ENCODE measurements at places on chromosomes 4 and X. TPM values are rescaled to one million over a fixed set of nuclear protein-coding genes. Genes with fewer than 3 reads are reported as not detected.
A peak's percentile ranks its signal among the peaks of the same experiment; 100 is the strongest.

GRCh38 chr4:141706445-141706844 is 70.1 kb downstream of the IL15 start:
- DNase-seq: no peak

- no peak for DNase-seq
These were observed 166.5 kb downstream of the MAML3 start for GRCh38 chr4:139987502-139987850.

DNA sequence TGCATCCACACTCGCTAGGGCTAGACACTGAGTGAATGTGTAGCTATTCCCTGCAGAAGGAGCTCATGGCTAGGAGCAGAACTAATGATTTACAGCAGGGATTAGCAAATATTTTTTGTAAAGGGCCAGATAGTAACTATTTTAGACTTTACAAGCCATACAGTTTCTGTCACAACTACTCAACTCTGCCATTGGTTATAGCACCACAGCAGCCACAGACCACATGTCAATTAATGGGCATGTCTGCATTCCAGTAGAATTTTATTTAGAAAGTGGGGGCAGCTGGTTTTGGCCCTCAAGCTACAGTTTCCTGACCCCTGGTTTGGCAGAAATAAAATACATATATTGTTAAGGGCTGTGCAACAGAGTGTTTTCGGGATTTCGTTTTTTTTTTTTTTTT is 192.6 kb downstream of the FRMPD4 start:
- no peak for DNase-seq

- DNase-seq: no peak
These were observed 39.6 kb upstream of the ZNF81 start for GRCh38 chrX:47797084-47797483.

GRCh38 chrX:150887906-150888465 is 10.5 kb downstream of the CD99L2 start:
- no peak for DNase-seq

DNA sequence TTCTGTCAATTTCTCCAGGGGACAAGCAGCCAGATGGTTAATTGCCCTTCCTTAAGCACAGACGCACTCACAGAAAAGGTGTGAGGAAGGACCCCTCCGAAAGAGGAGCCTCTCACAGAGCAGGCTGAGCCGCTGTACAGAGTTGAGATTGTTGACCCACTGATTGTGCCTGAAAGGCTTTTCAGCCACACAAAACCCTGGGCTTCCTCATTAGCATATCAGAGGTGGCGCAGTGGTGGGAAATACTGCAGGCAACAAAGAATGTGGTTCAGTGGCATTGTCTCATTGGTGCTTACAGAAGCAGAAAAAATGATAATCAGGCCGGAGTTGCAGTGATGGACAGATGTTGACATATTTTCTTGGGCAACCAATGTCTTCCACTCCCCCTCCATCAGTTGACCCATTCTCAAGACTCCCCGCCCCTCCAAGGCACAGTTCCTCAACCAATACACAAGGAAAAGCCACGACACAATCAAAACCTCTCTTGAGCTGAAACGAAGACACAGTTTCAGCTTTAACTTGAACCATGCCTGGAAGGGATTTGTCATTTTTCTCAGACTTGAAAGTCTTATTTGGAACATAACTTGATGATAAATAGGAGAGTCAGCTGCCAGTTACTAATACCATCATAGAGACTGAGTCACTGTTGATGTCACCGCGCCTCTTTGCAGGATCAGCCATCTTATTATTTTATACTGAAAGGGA is 53.1 kb downstream of the ATXN3L start:
- DNase-seq: no peak

GRCh38 chr4:17094876-17095210 is 196.4 kb upstream of the LDB2 start:
- DNase-seq: peak; percentile 22

DNA sequence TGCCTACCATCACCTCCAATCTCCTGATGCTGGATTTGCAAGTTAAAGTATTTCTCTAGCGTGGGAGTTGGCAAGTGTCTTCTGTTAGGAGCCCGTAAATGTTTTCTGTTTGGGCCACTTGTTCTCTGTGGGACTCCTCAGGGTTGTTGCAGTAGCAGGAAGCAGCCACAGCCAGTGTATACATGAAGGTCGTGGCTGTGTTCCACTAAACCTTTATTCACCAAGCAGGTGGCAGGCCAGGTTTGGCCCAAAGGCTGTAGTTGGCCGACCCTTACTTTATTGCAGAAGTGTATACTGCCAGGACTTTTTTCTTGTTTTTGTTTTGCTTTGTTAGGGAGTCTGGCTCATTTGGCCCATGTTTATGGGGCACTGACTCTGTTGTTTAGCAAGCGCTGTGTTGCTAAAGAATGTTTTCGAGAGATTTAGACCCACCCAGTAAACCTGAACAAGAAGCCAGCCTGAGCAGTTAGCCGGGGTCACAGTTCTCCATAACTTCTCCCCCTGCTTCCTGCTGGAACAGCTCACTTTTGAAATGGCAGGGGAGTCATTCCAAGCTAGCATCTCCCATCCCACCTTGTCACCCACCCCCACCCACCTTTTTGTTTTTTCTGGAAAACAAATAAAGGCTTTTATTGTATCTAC is 58.8 kb downstream of the SHROOM2 start:
- DNase-seq: no peak

DNA sequence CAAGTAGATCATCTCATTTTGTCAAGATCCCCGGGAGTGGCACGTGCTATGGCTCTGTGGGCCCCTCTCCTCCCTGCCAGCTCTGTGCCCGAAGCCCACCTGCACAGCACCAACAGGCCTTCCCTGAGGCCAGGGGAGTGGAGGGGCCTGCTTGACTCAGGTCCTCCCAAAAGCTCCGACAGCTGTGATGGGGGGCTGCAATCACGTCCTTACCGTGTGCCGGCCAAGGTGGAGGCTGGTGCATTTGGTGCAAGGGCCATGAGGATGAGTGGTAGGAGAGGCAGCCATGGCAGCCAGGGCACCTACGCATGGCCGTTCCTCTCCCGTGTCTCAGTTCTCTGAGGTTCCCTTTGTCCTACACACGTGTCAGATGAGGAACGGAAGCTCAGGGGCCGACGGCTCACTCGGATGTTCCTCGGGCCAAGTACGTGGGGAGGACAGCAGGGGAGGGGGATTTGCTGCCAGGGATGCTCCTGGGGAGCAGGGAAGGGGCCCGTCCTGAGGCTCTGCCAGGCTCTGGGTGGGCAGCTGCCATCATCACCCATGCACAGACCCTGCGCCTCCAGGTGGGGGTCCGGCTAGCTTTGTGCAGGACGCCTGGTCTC is 95.8 kb downstream of the HMX1 start:
- DNase-seq: no peak

DNA sequence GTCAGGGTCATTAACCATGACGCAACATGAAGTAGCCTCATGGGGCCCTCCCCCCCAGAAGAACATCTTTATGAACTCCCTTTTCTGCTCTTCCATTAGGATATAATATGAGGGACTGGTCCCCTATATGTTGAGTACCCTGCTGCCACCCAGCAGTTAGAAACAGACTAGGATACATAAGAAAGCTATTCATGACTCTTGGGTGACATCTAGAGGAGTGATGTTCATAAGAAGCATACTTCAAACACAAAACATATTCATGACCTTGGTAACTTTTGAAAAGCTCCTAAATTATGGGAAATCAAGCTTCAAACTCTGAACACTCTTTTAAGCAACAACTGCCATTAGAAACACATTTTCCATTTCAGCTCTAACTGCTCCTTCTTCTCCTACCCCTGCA is 155.2 kb upstream of the SPIN4 start:
- DNase-seq: no peak

DNA sequence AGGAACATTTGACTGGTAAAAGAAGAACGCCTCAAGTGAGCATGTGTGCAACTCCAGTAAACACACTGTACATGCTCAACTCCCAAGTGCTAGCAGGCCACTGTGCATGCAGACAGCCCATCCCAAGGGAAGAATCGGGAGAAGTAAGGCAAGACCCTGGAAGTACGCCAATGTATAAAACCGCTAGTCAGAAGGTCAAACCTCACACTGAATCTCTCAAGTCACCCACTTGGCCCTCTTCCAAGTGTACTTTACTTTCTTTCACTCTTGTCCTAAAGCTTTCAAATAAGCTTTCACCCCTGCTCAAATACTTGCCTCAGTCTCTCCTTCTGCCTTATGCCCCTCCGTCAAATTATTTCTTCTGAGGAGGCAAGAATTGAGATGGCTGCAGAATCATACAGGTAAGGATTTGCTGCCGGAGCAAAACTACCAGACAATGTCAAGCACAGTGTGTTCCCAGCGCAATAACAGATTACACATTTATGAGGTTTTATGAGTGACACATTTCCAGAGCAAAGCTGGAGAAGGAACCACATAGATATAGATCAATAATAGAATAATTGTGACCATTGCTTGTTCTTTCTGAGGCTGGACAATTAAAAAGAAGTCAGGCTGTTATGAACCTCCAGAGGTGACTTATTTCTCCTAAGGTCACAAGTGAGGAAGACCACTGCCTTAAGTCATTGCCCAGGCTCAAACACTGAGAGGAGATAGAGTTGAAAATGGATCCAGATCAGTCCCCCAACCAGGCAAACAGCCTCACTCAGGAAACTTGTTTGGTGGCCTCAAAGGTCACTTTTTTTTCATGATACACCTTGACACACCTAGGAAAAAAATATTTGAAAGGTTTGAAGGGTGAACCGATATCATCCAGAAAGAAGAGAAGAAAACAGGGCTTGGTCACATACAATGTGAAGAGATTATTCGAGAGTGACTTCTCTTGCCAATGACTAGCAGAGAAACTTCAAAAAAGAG is 26.3 kb downstream of the CXCL1 start:
- no peak for DNase-seq

- no peak for DNase-seq
These were observed 29.8 kb downstream of the SAGE1 start for GRCh38 chrX:135923353-135923752.

DNA sequence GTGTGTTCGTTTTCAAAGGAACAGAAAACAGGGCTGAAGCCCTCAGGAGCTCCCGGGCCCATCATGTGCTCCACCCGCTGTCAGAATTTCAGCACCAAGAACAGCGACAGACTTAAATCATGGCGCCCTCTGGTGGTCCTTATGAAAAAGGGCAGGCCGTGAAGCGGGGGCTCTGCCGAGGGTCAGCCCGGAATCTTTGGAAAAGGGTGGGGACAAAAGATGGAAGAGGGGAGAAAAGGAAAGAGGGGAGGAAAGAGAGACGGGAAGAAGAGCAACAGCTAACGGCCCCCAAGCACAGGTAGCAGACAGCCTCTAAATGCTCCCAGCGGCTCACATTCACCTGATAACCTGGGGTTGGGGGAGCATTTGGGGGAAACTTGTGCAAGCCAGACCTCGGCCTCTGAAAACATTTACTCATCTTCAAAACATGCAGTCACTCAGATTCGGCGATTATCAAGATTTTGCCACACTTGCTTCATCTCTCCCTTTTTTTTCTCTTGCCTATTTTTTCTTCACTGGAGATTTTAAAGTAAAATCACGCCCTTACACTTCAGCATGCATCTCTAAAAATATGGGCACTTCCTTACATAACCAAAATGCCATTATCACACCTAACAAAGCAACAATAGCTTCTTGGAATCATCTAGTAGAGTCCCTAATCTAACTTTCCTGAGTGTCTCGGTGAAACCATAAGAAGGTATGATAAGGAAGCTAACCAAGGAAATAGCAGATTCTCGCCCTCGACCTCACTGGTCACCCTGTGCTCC is 28.1 kb upstream of the MAN2B2 start:
- peak; percentile 87 for DNase-seq

- no peak for DNase-seq
These were observed 1.4 kb upstream of the SLC34A2 start for GRCh38 chr4:25654031-25654970.

GRCh38 chr4:24730256-24731001 is 64.9 kb upstream of the SOD3 start:
- DNase-seq: no peak

- no peak for DNase-seq
These were observed 67.9 kb upstream of the TECRL start for GRCh38 chr4:64477127-64477526.

- DNase-seq: no peak
These were observed 522.8 kb downstream of the GLUD2 start for GRCh38 chrX:121570072-121570841.

DNA sequence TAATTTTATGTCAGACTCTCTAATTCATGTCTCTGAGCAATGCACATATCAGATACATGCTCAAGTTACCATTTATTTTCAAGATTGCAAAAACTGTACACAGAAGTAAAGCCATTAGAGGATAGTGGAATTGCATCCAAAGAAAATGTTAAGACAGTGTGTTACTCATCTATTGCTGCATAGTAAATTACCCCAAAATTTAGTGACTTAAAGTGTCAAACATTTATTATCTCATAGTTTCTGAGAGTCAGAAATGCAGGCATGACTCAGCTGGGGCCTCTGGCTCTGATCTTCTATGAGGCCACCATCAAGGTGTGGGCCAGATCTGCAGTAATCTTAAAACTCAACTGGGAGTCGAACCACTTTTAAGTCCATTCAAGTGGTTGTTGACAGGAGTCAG is 275.2 kb downstream of the QDPR start:
- no peak for DNase-seq

DNA sequence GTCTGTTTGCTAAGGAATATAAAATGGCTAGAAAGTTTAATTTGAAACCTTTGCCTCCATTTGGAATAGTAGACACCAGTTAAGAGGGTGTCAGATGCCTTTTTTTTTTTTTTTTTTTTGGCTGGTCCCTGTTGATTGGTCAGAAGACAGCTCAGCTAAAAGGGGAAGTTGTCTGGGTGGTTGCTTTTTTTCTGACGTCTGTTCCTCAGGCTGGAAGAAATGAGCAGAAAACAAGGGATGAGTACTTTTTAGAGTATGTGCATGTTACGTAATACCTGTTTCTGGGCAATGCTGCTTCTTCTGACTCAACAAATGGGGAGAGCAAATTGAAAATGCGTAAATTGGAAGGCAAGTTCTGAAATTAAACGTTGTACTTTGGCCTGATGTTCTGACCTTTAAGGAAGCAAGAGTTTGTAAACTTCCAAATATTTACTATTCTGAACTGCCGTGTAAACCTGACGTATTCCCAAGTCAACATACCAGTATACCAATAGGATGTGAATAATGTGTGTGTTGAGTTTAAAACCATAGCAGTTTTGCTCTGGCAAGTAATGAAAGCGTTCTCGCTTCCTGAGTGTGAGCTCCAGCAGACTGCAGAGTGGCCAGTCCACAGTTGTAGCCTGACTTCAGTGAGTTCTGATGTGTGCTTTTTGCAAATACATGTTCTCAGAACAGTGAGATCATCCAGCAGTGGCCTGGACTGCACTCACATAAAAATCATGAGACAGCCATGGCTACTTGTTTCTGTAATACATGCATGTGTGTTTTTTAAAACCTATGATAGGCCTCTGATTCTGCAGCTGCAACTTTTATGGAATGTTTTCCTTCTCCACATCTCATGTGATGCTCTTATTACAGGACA is 1.7 kb downstream of the SAT1 start:
- peak; percentile 60 for DNase-seq

SHROOM3 gene
- 0.02 TPM for total RNA-seq

IL21 gene
- total RNA-seq: 95.3 TPM

DRP2 gene
- total RNA-seq: 0.28 TPM

PHOX2B gene
- total RNA-seq: not detected

UGT2B15 gene
- total RNA-seq: not detected

NLGN3 gene
- total RNA-seq: 1.0 TPM

GAGE12G gene
- not detected for total RNA-seq

POU4F2 gene
- total RNA-seq: not detected

SHROOM4 gene
- total RNA-seq: not detected

Measured in activated CD4-positive, alpha-beta T cell treated with anti-CD3 and anti-CD28 coated beads, Interleukin-2, amount 10 ng/mL, durations not matched to agents 24 days and 14 days (primary cell).